Stimulated activated CD4-positive, alpha-beta T cell treated with anti-CD3 and anti-CD28 coated beads, Interleukin-12 subunit alpha, Interleukin-12 subunit beta, amount 100 ng/mL, for 48 hours (primary cell): ENCODE measurements at places on chromosomes 5 and 9.
A peak's percentile ranks its signal among the peaks of the same experiment; 100 is the strongest.

- peak; percentile 51 for DNase-seq
These were observed 15.8 kb upstream of the LCP2 start for GRCh38 chr5:170313344-170313743.

DNA sequence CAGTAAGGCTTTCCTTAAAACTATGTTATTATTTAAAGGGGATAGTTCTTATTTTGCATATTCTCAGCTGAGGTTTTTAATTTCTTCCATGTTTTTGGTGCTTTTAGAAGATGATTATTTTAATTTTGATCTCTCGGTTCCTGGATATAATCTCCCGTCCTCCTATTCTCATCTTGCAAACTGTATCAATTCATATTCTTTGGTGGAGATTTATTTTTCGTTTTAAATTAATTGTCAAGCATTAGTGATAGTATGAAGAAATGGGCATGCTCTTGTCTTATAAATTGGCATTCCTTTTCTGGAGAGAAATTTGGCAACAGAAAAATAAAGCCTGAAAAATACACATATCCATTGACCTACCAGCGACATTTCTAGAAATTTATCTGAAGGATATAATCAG is 15.5 kb upstream of the GNAQ start:
- DNase-seq: no peak

GRCh38 chr9:132155568-132155895 is 6.3 kb upstream of the NTNG2 start:
- no peak for DNase-seq

GRCh38 chr9:109735801-109736200 is 44.2 kb upstream of the PALM2AKAP2 start:
- no peak for DNase-seq

DNA sequence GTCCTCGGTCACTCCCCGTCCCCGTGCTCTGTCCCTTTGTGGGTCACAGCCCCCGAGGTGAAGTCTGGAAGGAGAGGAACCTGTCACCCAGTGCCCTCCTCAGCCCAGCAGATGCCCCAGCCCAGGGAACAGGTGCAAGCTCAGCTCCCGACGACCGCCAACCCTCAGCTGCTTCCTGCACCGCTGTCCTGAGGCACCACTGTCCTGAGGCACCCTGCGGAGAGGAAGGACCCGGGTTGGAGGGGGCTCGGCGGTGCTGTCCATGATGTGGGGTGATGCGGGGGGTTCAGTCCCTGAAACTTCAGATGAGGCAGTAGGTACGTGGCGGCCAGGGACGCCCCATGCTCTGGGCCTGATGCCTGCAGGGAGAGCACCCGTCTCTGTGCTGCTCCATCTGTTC is 81.4 kb downstream of the COL5A1 start:
- no peak for DNase-seq

GRCh38 chr5:151672516-151672915 is 14.2 kb downstream of the SPARC start:
- DNase-seq: no peak

- DNase-seq: no peak
These were observed 77.9 kb downstream of the SEMA5A start for GRCh38 chr5:9468060-9468388.

GRCh38 chr9:127159325-127159801 is 36.9 kb upstream of the ANGPTL2 start:
- no peak for DNase-seq

GRCh38 chr5:119072496-119072895 is 1.6 kb downstream of the DMXL1 start:
- no peak for DNase-seq

GRCh38 chr5:10756549-10756948 is 4.5 kb downstream of the DAP start:
- peak; percentile 2 for DNase-seq

- no peak for DNase-seq
These were observed 4.8 kb upstream of the F2RL1 start for GRCh38 chr5:76813982-76814562.

GRCh38 chr9:92726971-92727715 is 37.5 kb downstream of the BICD2 start:
- no peak for DNase-seq

- DNase-seq: no peak
These were observed 12.5 kb upstream of the NREP start for GRCh38 chr5:111769541-111769940.

DNA sequence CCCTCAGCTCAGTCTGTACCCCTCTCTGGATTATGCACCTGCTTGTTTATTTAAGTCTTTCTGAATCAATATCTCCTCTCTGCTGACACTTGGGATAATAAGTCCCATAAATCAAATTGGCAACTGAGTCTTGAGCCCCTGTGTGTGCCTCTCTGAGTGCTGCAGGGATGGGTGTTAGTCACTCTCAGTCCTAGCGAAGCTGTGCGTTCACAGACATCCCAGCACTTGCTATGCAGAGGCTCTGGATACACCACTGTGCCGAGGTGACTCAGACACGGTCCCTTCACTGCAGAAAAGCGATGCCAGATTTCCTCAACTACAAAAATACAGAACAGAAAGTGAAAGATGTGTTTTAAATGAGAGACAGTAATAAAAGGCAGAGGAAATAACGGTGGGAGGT is 4.1 kb upstream of the KCNMB1 start:
- peak; percentile 9 for DNase-seq

DNA sequence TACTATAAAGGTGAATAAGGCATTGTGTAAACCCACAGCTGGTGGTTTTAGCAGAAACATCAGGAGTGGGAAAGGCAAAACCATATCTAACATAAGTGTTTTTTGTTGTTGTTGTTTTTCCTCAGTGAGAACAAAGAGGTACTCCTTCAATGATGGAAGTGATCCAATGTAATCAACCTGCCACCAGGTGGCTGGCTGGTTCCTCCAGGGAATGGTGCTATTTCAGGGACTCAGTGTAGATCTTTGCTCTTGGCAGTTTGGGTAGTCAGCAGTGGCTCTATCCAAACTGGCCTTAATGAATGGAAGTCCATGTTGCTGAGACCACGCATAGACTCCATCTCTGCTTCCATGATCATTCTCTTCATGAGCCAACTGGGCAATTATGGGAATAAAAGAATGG is 10.8 kb downstream of the DMRTA1 start:
- no peak for DNase-seq

DNA sequence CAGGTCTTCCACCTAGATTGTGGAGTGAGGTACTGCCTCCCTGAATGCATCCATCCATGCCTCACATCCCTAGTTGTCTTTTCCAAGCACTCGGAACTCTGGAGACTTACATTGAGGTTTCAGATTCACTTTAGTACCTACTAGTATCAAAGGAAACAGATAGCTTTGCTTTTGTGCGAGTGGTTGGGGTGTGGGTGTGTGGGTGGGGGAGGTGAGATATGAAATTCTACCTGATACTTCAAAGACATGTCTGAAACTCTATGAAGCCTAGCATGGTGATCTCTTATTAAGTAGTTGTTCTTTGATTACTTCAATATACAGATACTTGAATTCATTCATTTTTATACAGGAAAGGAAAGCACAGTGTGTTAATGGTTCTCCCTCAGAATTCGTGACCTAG is 64.4 kb downstream of the MCCC2 start:
- peak; percentile 42 for DNase-seq
